ENCODE measurements at places on chromosomes 7 and 10.

- DNase-seq, result no peak
These were observed 53.5 kb upstream of the PPP1R17 start for GRCh38 chr7:31633467-31633866.

DNA sequence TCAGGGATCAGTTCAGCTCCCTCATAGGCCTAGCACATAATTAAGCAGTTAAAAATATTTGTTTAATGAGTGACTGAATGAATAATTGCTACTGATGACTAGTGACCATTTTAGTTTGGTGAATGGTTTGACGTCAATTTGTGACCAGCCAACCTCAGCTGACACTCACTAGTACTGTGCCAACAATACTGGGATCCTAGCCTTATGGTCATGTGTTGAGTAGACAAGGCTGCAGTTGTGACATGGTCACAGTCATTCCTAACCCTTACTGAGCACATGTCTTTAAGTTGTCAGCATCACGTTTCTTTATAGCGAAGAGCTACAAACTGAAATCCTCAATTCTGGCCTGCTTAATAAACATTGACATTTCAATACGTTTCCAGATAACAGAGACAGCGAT, 86.9 kb upstream of the SLC26A5 start:
- no peak for DNase-seq

GRCh38 chr7:104772405-104773345, 241.3 kb upstream of the KMT2E start:
- peak; percentile 77 for DNase-seq

GRCh38 chr7:69768986-69769595, 170.8 kb downstream of the AUTS2 start:
- DNase-seq, result no peak
